Naive thymus-derived CD8-positive, alpha-beta T cell (primary cell): ENCODE measurements at places on chromosomes 3 and 15. TPM values are rescaled to one million over a fixed set of nuclear protein-coding genes. Genes with fewer than 3 reads are reported as not detected.

DNA sequence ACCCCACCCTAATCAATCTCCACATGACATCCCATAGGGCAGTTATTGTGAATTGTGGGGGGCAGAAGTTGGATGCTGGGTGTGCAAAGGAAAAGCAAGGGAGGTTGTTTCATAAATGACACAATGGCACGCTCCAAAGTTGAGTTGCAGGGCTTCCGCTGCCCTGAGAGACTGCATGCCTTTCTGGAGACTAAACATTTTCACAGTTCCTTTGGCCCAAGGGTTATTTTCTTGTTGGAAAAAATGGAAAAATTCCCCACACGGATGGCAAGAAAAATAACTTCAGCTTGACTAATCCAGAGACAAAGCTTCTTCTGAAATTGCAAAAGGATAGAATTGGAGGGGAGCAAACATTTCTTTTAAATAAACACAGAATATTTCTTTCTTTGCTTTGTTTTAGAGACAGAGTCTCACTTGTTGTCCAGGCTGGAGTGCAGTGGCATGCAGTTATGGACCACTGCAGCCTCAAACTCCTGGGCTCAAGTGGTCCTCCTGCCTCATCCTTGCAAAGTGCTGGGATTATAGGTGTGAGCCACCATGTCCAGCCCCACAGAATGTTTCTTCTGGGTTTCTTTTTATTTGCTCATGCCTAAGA lies 19.1 kb upstream of the TPM1 start:
- H3K4me3 ChIP-seq = no peak overlapping the region
- no peak for DNase-seq
- no peaks in the 10 kb centered on the region for H3K4me1 ChIP-seq
- peaks cover 7% of the 10 kb centered on the region for H3K27me3 ChIP-seq
- no peak overlapping the region for H3K27ac ChIP-seq
- H3K36me3 ChIP-seq = no peaks in the 10 kb centered on the region

- no peak overlapping the region for H3K4me3 ChIP-seq
- peaks cover 47% of the 10 kb centered on the region for H3K4me1 ChIP-seq
- DNase-seq = no peak
- H3K27ac ChIP-seq = no peak overlapping the region
- H3K27me3 ChIP-seq = no peaks in the 10 kb centered on the region
Measured at GRCh38 chr3:179179979-179180759, 32.0 kb downstream of the PIK3CA start.

The OXNAD1 gene
- 132 TPM for total RNA-seq

The CFAP100 gene
- not detected for total RNA-seq

The CPA3 gene
- not detected for total RNA-seq
